ENCODE measurements at places on chromosomes 7 and 10.

GRCh38 chr7:104552102-104552501 lies 223.7 kb downstream of the LHFPL3 start:
- DNase-seq = peak; percentile 67

- DNase-seq = no peak
Observed at GRCh38 chr7:2717293-2718261, 29.6 kb downstream of the AMZ1 start.

DNA sequence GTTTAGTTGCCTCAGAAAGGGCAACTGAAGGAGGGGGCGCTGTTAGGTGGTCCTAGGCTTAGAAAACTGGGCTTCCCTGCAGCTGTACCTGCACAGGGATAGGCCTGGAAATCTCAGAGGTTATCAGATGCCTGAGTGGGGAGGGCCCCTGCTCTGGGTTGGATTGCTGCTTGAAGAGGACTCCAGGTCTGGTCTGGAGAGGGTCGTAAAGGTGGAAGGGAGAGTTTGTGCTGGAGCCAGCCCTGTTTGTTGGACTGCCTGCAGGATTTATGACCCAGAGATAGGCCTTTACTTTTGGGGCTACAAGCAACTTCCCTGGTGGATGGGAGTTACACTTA lies 765.9 kb downstream of the GRID1 start:
- no peak for DNase-seq

DNA sequence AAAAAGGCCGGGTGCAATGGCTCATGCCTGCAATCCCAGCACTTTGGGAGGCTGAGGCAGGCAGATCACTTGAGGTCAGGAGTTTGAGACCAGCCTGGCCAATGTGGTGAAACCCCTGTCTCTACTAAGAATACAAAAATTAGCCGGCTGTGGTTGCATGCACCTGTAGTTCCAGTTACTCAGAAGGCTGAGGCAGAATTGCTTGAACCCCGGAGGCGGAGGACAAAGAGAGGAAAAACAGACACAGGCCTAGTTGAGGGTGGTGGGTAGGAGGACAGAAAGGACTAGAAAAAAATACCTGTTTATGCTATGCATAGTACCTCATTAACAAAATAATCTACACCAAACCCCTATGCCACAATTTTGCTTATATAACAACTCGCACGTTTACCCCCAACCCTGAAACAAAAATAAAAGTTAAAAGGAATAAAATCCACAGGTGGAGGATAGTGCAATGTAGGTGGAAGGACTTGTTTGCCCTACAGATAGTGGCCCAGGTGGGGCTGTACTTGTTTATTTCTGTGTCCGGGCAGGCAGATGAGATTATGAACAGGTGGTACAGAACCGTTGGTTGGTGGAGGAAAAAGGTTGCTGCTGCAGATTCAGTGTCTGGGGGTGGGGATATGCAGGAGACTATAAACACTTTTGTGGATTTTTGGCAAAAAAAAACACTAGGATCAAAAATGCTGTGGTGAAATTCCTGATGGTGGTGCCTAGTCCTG lies 5.1 kb downstream of the ZNF680 start:
- DNase-seq = no peak

GRCh38 chr7:36175886-36176285 lies 22.8 kb downstream of the EEPD1 start:
- no peak for DNase-seq

- DNase-seq = no peak
Observed at GRCh38 chr10:49595003-49595712, 15.0 kb upstream of the SLC18A3 start.

GRCh38 chr7:130899638-130900401 lies 165.8 kb upstream of the KLF14 start:
- no peak for DNase-seq

GRCh38 chr10:130740915-130741750 lies 570.4 kb downstream of the TCERG1L start:
- DNase-seq = no peak

- peak; percentile 32 for DNase-seq
Observed at GRCh38 chr7:11331128-11332102, 357.7 kb downstream of the PHF14 start.

GRCh38 chr7:130151591-130152492 lies 53.4 kb downstream of the TMEM209 start:
- no peak for DNase-seq

DNA sequence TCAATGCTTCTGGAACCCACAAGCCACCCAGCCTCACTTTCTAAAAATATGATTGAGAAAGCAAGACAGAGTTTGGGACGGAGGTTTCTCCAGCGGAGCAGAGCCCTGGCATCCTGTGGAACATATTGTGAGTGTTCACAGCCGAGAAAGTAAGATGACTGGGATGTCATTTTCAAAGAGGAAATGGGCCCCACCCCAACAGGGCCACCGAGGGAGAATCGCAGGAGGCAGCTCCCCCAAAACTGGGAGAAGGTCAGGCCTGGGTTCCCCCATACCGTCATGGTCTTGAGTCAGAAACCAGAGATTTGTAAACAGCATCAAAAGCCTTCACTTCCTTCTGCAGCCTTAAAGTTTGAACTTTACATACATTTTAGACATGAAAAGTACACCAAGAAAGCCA lies 560.0 kb downstream of the PTPRN2 start:
- DNase-seq = no peak

- no peak for DNase-seq
Observed at GRCh38 chr7:28123752-28124151, 56.8 kb downstream of the JAZF1 start.

GRCh38 chr7:87530126-87530525 lies 54.6 kb upstream of the ABCB4 start:
- DNase-seq = peak; percentile 83

DNA sequence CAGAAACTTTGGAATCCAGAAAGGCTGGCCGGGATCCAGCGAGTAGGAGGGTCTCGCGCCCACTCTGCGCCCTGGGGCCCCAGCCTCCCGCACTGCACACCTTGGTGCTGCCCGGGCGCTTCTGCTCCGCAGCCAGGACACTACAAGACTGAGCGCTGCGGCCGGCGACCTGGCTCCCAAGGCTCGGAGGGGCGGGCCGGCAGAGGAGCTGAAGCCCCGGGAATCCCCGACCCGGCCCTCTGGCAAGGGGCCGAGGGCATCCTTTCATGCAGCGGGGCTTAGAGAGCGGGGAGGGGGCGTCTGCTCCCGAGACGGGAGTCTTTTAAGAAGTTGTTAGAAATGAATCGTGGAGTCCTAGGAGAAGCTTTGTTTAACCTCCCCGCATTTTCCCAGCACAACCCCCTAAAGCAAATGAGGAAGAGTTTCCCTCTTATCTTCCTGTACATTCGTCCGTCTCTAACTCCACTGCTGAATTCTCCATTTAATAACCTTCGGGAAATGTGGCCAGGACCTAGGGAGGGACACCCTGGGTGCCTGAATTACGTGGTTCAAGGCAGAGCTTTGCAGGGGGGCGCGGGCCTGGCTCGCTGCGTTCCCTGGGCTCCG lies 1.1 kb downstream of the VWC2 start:
- DNase-seq = no peak

GRCh38 chr7:74501298-74501697 lies 47.6 kb downstream of the GTF2IRD1 start:
- DNase-seq = no peak

- DNase-seq = no peak
Observed at GRCh38 chr10:63421591-63421990, 44.2 kb downstream of the JMJD1C start.

DNA sequence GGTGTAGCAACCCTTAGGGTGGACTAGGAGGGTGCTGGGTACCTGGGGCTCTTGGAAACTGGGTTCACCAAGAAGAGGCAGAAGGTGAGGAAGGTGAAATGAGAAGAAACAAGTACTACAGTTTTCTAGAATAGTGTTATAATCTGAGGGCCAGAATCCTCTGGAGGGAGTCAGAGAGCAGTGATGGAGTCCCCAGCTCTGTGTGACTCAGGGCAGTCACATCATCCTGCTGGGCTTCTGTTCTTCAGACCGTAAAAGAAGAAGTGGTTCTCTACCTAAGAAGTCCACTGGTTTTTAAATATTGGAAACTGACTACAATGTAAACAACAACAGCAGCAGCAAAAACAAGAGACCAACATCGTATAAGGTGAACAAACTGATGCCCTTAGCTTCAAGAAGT lies 197.3 kb downstream of the PRPF18 start:
- DNase-seq = peak; percentile 46

- DNase-seq = no peak
Observed at GRCh38 chr7:31335884-31336201, 4.7 kb downstream of the NEUROD6 start.

DNA sequence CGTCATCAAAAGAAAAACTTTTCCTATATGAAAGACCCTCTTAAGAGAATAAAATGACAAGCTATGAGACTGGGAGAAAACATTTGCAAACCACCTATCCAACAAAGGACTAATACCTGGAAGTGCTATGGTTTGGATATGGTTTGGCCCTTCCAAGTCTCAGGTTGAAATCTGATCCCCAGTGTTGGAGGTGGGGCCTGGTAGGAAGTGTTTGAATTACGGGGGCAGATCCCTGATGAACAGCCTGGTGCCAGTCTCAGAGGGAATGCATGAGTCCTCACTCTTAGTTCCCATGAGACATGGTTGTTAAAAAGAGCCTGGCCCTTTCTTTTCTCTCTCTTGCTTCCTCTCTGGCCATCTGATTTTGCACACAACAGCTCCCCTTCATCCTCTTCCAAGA lies 6.3 kb downstream of the ALDH18A1 start:
- DNase-seq = peak; percentile 20

GRCh38 chr10:60990663-60991062 lies 46.7 kb upstream of the RHOBTB1 start:
- no peak for DNase-seq

- DNase-seq = no peak
Observed at GRCh38 chr10:5446390-5446926, 34.1 kb downstream of the NET1 start.

DNA sequence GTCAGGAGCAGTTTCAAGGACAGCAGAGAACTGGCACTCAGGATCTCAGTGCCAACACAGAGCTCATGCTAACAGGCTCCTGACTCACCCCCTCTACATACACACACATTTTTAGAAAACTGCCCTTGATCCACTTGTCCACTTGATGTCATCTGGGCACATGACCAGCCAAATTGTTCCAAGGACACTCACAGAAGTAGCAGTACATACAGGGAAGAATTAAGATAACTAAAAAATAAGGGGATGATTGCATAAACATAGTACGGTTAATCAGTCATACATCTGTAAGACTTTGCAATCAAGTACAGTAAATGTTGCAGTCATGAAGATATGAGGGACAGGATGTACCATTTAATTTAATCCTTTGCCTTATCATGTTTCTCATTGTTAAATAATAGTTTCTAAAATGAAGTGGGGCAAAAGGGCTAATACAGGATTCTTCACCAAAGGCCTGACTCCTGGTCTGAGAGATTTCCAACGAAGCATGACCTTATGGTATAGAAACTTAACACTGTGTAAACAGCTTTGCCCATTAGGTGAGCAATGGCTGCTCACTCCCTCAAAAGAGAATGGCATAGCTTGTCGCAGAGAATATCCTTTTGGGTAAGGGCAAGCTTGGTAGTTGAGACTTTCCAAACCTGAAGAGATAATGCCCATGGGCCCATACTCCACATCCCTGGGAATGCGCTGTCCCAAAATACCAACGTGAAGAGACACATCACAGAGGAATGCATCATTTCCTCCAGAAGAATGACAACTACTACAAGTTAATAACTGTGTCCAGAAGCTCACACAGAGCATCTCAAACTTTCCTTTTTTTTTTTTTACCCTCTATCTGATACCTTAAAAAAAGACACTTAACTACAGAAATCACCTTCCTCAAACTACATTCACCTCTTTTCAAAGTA lies 94.1 kb downstream of the ARMH3 start:
- DNase-seq = no peak

- DNase-seq = no peak
Observed at GRCh38 chr7:91235211-91235832, 28.9 kb upstream of the FZD1 start.

GRCh38 chr10:131230641-131231322 lies 80.7 kb downstream of the TCERG1L start:
- no peak for DNase-seq

DNA sequence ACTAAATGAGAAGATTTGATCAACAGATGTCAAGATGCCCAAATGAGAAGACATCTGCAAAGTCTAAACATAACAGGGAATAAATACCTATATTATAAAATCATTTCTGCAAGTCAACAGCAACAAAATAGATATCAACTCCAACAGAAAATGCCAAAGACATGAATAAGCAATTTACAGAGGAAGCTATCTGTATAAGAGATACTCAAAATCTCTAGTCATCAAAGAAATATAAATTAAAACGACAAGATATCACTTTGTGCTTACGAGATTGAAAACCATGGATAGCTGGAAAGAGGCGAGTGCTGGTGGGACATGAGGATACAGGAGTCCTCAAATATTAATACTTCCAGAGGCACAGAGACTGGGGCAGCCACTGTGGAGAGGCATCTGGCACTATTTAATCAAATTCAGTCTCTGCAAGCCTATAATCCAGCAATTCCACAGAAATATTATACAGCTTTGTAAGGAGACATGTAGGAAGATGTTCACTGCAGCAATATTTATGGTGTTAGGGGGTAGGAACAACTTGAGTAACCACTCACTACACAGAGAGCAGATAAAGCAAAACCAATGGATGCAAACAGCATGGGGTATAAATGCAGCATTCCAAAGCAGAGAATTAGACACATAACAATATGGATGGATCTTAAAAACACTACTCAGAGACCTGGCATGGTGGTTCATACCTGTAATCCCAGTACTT lies 4.8 kb downstream of the DNMBP start:
- DNase-seq = no peak

GRCh38 chr7:135644154-135644553 lies 18.2 kb upstream of the STMP1 start:
- DNase-seq = no peak

- DNase-seq = no peak
Observed at GRCh38 chr7:48158404-48158803, 12.9 kb upstream of the ABCA13 start.

DNA sequence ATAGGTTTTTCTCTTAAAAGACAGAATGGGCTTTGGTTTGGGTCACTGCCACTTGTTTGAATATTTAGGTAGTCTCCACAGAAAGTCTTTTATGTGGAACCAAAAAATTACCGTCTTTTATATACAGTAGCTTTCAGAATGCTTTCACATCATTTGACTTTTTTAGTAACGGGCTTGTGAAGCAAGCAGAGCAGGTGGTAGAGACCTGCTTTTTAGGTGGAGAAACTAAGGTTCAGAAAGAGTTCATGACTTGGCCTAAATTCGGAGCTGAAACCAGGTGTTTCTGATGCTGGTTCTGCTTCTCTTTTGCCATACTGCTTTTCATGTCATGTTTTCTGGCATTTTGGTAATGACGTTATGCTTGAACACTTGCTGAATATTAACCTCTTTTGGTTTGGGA lies 36.3 kb downstream of the GARS1 start:
- no peak for DNase-seq

DNA sequence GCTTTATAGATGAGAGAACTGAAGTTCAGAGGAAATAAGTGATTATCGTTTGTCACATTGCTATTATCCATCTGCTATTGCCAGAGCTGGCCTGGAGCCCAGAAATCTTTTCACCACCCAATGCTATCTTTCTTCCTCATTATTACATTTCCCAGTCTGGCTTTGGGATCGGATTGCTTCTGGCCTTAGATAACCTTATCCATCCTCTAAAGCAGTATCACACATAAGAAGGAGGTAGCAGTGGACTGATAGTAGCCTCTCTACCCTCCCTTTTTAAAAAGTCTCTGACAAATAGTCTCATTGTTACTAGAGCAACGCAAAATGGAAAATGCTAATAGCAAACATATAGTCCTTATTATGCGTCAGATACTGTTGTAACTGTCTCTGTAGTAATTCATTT lies 1.3 kb upstream of the CLDN12 start:
- DNase-seq = peak; percentile 58

Data from SK-MEL-5 (cell line).